ENCODE measurements at places on chromosomes 7 and 10.
A peak's percentile ranks its signal among the peaks of the same experiment; 100 is the strongest.

GRCh38 chr10:79178614-79179163 is 109.9 kb downstream of the ZMIZ1 start:
- peak; percentile 29 for DNase-seq

- no peak for DNase-seq
Observed at GRCh38 chr7:37376386-37376785, 72.3 kb downstream of the ELMO1 start.

GRCh38 chr7:92639966-92640365 is 49.8 kb upstream of the FAM133B start:
- DNase-seq: no peak

DNA sequence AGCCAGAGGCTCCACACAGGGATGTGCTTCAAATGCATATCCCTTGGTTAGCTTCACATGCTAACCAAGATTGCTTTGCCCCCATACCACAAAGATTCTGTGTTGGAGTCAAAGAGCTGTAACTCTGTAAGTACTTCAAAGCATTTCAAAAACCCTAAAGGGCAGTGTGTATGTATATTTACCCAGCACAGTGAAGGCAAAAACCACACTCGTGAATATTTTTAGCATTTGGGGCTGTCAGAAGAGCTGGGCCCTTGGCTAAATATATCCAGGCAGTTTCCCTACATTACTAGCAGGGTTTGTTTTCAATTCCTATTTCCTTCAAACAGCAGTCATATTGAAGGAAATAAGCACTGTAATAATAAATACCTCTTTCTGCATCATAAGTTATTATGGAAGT is 84.2 kb upstream of the STEAP1B start:
- DNase-seq: no peak

GRCh38 chr7:148256433-148256832 is 334.1 kb upstream of the C7orf33 start:
- DNase-seq: no peak

DNA sequence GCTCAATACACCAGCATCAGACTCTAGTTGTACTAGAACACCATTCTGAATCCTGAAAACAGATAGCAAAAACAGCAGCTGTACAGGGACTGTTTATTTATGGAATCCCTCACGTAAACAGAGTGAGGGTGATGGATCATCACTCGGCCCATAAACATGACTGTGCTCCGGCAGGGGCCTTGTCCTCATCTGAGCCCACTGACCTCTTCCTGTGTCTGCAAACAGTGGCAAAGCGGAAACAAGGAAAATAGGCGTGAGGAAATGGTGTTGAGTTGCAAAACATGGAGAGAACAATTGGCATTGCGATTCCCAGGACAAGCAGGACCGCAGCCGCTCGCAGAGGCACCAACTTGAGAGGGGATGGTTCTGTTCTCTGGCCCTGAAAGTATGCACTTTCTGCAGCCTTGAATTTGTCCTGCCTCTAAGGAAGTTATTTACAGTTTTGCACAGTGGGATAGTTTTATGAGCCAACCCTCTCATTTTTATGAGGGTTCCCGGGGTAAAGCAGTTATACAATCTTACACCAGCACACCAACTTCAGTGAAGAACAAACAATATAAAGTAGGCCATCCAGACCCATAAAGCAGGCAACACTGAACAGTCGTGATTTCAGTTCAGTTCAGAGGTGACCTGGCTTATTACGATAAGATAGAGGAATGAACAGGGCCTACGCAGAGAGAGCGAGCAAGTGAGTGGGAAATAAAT is 248.0 kb upstream of the FZD8 start:
- DNase-seq: no peak

DNA sequence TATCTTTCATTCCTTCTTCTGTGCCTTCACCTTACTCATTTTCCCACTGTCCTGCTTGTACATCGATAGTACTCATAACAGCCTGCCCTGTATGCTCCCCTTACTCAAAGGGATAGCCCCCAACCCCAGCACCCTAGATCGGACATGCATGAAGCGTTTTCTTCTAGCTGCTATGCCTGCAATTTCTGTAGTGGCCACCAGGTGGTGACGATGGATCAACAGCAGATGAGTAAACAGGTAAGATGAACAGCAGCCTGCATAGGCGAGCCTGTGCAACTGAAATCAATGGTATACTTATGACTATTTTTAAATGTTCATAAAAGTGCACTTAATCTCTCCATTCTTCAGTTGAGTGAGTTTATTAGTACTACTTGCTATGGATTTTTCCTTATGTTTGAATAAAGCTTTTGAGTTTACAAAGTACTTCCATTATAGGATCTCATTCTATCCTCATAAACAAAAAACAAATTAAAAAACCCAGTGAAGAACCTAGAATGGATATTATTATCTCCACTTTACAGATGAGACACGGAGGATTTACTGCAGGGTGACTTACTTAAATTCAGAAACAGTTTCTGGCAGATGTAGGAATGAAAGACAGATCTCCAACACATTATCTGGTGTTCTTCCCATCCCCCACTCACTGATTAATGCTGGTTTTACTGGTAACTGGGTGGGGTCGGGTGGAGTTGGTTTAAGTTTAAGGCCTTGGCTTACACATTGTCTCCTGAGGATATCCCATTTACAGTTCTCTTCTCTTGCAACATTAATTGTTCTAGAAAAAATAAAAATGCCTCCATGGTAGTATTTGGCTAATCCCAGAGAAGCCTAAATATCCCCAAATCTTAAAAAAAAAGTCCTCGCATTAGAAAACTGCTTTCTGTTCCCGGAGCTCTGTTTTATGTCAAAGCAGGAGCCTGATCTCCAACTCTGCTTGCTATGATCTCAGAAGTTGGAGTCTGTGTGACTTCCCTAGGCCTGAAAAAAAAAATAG is 222.1 kb downstream of the GLI3 start:
- DNase-seq: no peak

GRCh38 chr10:132418527-132419416 is 21.8 kb downstream of the PWWP2B start:
- no peak for DNase-seq

GRCh38 chr10:48468130-48468790 is 136.6 kb downstream of the ARHGAP22 start:
- no peak for DNase-seq

DNA sequence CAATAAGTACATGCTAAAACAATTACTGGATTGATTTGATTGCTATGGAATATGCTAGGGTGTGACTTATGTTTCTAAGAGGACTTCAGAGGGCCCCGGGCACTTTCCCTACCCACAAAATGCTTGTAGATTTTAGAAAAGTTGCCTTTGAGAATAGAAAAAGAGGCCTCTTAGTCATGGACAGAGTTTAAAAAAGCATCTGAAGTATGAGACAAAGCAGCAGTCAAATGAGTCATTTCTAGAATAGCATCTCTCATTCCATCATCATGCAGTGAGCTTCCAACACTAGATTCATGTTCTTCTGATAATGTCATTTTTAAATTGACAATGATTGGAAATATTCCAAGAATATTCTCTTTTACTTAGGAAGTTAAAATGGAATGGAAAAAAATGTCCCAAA is 675.1 kb upstream of the PCDH15 start:
- no peak for DNase-seq

DNA sequence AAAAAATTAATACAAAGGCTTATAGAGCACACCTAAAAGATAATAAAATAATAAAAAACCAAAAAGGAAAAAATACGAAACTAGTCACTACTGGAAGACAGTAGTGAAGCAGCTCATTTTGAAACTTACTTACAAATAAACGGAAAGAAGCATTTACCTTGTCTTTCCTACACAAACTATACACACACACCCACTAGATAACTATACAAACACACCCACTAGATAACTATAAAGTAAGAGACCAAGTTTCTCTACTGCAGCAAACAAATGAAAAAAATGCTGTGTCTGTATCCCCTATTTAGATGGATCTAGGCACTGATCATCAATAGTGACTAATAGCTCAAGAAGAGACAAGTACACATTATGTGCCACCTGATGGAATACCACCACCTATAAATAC is 49.2 kb downstream of the KIF5B start:
- DNase-seq: no peak

DNA sequence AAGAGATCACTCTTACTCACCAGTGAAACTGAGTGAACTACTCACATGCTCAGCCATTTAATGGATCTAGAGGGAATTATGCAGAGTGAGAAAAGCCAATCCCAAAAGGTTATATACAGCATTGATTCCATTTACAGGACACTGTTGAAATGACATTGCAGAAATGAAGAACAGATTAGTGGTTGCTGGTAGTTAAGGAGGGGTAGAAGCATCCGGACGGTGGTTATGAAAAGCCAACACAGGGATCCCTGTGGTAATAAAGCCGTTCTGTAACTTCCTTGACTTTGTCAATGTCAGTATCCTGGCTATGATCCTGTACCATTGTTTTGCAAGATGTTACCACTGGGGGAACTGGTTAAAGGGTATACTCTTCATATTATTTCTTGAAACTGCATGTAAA is 253.4 kb downstream of the USP6NL start:
- DNase-seq: no peak

All from anterior cingulate cortex (tissue), 58 donors.